Activated T-helper 1 cell treated with anti-CD3 and anti-CD28 coated beads, Interleukin-12 subunit alpha, Interleukin-12 subunit beta, Interleukin-2, Interleukin-4 antibody, amounts not matched to agents 30 ng/mL and 10 ng/mL and 1 ng/mL, durations not matched to agents 14 hours and 24 hours and 36 hours (primary cell): ENCODE measurements at places on chromosomes 1 and 21. TPM values are rescaled to one million over a fixed set of nuclear protein-coding genes. Genes with fewer than 3 reads are reported as not detected.

Gene USP1
- total RNA-seq: 77.8 and 78.7 TPM in 2 replicates

GRCh38 chr1:183516725-183517124 is 44.4 kb downstream of the SMG7 start:
- DNase-seq: no peak

DNA sequence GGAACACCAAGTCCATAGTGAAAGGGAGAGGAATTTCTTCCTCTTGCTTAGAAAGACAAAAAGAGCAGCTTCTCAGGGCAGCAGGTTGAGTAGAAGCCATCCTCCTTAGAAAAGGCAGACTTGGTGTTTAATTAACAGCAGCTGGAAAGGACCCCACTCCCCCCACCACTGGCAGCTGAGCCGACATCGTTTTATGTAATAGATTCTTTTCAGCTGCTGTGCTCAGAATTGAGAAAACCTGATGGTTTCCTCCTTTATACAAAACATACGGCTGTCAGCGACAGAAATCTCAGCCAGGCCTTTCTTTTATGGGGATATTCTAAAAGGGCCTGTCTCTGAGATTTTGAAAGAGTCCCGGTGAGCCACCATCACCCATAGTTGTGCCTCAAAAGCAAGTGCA is 49.9 kb downstream of the MAN1C1 start:
- DNase-seq: no peak

- no peak for DNase-seq
Observed at GRCh38 chr1:173946380-173946921, 29.3 kb upstream of the SERPINC1 start.
